ENCODE measurements at places on chromosomes 11 and 22.

- no peak for DNase-seq
Observed at GRCh38 chr11:2569321-2569721, 124.5 kb downstream of the KCNQ1 start.

- DNase-seq: peak; percentile 22
Observed at GRCh38 chr22:26550498-26551033, 38.3 kb upstream of the TFIP11 start.

DNA sequence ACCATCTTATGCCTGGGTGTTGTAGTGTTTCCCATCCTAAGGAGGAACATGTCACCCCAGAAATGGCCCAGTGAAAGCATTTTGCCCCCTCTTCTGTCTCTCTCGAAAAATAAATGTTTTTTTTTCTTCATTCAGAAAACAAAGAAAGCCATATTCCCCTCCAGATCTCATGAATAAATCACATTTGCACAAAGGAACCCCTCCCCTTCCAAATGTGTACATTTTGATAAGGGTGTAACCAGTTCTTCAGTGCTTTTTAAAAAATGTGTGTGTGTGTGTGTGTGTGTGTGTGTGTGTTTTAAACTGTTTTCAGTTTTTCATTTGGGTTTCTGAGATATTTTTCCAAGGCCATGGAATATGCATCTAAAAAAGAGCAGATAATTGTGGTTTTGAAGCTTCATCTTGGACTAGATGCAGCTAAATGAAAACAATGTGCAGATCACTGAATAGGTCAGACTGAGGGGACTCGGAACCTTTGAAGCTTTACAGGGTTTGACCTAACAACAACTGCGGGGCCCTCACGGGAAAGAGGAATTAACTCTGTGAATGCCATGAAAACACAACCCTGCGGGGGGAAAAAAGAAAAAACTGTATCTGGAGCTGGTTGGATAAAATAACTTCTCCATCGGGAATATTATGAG is 76.4 kb downstream of the YAP1 start:
- peak; percentile 49 for DNase-seq

- no peak for DNase-seq
Observed at GRCh38 chr11:18203723-18204122, 31.1 kb downstream of the MRGPRX4 start.

- DNase-seq: no peak
Observed at GRCh38 chr11:45154276-45154675, 7.8 kb downstream of the PRDM11 start.

GRCh38 chr11:119236490-119236889 is 30.4 kb downstream of the CBL start:
- DNase-seq: no peak
